ENCODE measurements at places on chromosomes 4 and X.

GRCh38 chr4:1050486-1051213 lies 39.2 kb downstream of the FGFRL1 start:
- peak; percentile 55 for DNase-seq

- no peak for DNase-seq
These were observed 44.8 kb downstream of the ABLIM2 start for GRCh38 chr4:8113611-8114377.

GRCh38 chr4:959338-960139 lies 13.8 kb downstream of the DGKQ start:
- DNase-seq, result no peak

- no peak for DNase-seq
These were observed 227.5 kb upstream of the FGF13 start for GRCh38 chrX:138939038-138939437.

DNA sequence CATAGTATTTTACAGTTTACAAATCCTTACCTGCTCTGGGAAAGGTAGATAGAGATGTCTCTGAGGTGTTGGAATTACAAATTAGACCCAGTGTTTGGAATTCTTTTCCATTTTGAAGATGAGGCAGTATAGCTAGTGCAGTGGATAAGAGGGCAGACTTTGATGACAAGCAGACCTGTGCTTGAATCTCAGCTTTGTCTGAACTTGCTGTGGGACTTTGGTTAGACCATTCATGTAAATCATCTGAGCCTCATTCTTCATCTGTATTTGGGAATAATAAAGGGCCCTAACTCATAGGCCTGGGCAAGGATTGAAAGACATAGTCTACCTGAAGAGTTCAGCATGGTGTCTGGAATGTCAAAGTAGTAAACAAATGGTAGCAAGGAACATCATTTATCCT lies 77.2 kb upstream of the BOD1L1 start:
- no peak for DNase-seq

DNA sequence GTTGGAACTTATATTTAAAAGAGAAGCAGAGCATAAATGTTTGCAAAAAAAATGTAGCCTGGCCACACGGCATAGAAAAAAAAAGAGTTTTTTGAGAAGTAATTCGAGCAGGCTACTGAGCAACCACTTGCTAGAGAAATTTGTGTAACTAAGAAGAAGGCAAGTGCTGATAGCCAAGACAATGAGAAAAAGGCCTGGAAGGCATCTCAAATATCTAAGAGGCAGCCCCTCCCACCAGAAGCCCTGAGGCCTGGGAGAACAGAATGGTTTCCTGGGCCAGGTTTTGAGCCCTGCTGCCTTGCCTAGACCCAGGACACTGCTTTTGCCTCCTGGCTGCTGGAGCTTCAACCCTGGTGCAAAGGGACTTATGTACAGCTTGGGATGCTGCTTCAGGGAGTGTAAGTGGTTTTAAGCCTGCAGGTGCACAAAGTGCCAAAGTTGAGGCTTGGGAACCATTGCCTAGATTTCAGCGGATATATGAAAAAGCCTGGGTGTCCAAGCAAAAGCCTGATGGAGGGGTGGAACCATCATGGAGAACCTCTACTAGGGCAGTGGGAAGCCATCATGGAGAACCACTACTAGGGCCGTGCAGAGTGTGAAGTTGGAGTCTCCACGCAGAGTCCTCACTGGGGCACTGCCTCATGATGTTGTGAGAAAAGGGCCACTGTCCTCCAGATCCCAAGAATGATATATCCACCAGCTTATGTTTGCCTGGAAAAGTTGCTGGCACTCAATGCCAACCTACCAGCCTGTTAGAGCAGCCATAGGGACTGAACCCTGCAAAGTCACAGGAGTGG lies 9.7 kb downstream of the TECRL start:
- DNase-seq, result no peak

DNA sequence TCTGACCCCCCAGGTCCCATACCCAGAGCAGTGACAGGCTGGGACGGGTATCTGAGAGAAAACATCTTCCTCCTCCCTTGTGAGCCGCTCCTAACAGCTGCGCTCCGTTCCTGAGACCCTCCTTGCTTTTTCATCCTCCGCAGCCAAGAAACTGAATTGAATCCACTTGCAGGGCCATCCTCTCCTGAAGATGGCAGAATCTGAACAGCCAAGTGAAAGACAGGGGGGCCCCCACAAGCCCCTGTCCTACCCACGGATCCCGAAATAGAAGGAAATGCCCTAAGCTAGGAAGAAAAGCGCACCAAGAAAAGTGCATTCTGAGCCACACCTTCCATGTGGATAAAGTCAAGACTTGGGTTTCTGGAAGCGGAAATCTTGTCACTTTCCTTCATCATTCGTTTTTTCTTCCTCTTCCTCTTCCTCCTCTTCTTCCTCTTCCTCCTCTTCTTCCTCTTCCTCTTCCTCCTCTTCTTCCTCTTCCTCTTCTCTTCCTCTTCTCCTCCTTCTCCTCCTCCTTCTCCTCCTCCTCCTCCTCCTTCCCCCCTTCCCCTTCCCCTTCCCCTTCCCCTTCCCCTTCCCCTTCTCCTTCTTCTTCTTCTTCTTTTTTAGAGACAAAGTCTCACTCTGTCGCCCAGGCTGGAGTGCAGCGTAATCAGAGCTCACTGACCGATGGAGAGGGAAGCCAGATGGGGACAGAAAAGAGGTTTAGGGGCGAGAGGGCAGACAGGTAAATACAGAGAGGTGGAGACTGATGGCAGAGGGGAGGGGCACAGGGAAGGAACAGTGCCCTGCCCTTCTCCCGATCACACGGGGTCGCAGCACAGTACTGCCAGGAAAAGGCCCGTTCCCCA lies 86.0 kb upstream of the WWC2 start:
- no peak for DNase-seq

DNA sequence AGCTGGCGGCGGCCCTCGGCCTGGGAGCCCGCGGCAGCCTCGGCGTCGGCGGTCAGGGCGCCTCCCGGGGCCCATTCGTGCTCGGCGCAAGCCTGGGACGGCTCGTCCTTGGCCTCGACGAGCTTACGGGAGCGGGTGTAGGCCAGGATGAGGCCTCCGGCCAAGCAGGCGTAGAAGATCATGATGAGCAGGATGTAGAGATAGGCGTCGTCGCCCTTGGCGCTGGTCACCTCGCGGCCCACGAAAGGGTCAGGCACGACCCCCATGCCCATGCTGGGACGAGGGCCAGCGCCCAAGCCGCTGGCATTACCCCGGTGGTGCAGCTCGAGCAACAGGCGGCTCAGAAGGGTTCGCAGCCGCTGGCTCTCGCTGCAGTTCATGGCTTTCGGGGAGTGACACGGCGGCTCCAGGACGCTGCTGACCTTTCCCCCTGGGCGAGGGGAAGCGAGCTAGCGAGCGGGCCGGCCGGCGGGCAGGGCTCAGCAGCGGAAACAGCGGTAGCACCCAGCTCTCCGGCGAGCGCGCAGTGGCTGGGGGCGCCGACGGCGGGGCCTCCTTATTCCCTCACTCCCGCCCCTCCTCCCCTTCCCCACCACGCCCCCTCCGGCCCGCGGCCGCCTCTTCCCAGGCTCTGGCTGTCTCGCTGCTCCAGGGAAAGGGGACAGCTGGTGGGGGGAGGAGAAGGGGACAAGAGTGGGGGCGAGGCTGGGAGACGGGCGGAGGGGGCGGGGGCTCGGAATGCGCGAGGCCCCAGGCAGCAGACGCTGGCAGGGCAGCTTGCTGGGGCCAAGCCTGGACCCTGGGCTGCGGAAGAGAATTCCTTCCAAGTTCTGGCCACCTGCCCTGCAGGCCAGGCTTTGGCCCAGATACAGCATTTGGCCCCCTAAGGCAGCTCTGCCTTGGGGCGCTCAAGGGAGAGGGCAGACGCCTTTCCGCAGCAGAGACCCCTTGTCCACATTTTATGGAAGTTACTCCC lies at the start of gene KCNE5:
TSS of gene KCNE5 (minus strand) at position 532 of the 976 bp plus-strand sequence. CDS start at position 380, 152 bp downstream.
- DNase-seq, result peak; percentile 89

- DNase-seq, result no peak
These were observed 139.1 kb upstream of the PAQR3 start for GRCh38 chr4:79078339-79078738.

DNA sequence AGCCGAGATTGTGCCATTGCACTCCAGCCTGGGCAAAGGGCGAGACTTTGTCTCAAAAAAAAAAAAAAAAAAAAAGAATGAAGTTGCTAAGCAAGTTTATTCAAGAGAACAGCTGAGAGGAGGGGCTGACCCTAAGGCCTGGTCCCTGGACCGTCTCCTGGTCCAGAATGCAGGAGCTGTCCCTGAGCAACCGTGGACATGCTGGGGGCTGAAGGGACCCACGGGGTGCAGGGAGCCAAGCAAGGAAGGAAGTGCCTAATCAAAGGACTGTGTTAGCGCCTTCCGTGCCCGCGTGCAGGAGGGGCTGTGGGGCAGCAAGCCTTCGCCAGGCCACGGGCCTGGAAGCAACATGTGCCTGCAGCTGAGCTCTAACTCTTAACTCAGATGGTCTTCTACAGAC lies 39.1 kb upstream of the CDKN2AIP start:
- DNase-seq, result no peak

GRCh38 chrX:11311706-11312105 lies 18.5 kb downstream of the AMELX start:
- no peak for DNase-seq

GRCh38 chr4:12447451-12447850 lies 1018.8 kb upstream of the HS3ST1 start:
- DNase-seq, result no peak

- DNase-seq, result peak; percentile 9
These were observed 30.7 kb downstream of the MSN start for GRCh38 chrX:65697915-65698796.

DNA sequence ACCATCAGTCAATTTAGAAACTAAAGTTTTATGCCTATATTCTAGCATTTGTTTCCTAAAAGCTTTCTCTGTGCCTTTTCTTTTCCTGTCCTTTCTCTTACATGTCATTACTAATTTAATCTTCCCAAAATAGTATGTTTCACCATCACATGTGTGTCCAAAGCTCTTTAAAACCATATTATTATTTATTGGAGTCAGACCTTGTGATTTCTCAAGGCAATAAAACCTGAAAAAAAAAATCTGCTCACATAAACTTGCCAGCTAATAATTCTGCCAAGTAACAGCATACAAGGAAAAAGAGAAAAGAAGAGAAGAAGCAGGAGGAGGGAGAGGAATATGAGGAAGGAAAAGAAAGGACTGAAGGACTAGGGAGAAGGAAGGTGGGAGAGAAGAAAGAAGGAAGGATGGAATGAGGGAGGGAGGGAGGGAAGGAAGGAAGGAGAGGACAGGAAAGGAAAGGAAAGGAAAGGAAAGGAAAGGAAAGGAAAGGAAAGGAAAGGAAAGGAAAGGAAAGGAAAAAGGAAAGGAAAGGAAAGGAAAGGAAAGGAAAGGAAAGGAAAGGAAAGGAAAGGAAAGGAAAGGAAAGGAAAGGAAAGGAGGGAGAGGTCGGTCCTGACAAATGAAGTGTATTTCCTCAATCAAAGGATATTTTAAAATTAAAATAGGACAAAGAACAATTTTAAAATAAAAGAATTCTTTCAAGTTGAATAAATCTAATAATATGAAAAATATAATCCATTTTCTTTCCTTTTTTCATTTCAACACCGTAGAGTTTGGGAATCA lies 57.4 kb downstream of the ANTXR2 start:
- DNase-seq, result no peak

DNA sequence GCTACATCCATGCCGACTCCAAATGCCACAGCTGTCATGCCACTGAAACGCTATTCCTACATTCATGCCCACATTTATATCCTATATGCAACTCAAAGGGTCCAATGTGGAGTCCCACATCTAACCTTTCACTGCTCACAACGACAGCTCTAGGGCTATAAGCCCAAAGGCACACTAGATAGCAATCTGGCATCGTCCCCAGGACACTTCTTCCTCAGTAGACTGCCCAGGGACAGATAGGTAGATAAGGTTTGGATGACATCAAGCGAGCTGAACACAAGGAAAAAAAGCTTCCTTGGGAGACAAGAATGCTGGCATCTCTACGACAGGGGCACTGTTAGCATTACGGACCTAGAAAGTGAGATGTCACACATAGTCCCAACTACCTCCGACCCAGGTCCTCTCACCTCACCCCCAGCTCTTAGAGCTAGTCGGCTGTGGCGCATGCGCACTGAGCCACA lies 685 bp downstream of the RAB9B start:
- DNase-seq, result no peak

- DNase-seq, result no peak
These were observed 63.0 kb upstream of the TRIM2 start for GRCh38 chr4:153141238-153141637.

- DNase-seq, result no peak
These were observed 203.0 kb upstream of the KLF8 start for GRCh38 chrX:56029188-56029587.

DNA sequence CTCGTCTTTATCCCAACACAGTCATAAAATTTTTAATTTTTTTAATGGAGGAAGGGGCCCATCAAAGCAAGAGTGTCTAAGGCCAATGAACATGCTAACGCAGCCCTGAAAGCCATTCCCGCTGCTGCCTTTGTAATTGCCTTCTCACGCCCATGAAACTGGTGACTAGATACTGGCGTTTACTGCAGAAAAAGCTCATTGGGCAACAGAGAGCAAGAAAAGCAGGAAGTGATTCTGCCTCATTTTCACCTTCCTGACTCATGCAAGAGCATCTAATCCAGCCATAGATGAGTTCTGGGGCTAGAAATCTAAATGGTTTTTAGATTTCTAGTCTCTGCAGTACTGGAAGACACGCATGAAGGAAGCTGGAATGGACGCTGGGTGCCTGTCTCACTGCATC lies 72.5 kb downstream of the ANXA3 start:
- DNase-seq, result no peak

- DNase-seq, result no peak
These were observed 115.2 kb upstream of the LRPAP1 start for GRCh38 chr4:3647421-3647820.

DNA sequence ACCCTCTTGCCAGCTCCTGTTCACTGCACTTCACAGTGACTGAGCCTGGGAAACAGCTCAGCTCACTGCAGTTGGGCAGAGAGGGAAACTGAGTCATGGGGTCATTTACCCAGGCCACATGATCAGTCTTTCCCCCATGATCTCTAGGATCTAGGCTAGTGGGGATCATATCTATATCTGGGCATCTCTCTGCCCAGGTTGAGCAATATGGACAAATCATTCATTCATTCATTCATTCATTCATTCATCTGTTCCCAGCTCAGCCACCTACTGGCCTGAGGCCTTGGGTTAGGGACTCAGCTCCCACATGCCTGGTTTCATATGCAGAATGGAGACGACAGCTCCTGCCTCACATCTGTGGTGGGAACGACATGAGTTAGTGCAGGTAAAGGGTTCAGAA lies 45.3 kb upstream of the HMX1 start:
- no peak for DNase-seq

- no peak for DNase-seq
These were observed 111.2 kb downstream of the ELOVL6 start for GRCh38 chr4:110087070-110087708.

DNA sequence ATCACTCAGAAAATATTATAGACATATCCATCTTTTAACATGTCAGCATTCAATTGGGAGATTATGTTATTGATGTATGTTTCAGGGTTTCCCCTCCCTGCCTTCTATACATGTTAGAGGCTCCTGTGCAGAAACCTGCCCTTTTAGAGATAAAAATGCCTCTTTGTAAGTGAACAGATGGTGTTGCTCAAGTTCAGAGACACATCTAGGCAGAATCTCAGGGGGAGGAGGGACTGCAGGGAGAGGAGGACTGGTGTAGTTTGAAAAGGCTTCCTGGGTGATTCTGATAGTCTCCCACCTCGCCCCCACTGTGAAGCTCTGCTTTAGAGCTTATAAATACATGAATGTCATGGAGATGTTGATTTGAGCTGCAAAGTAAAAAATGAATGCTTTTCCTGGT lies 12.0 kb upstream of the UNC5C start:
- DNase-seq, result no peak

GRCh38 chrX:8323356-8323755 lies 141.3 kb upstream of the VCX3B start:
- DNase-seq, result no peak

All from nephron progenitor cell (in vitro differentiated cells).